ENCODE measurements at places on chromosomes 1 and 21. TPM values are rescaled to one million over a fixed set of nuclear protein-coding genes. Genes with fewer than 3 reads are reported as not detected.

STXBP3 gene
- 48.1 TPM for total RNA-seq

CTBS gene
- total RNA-seq: 13.6 TPM

DNA sequence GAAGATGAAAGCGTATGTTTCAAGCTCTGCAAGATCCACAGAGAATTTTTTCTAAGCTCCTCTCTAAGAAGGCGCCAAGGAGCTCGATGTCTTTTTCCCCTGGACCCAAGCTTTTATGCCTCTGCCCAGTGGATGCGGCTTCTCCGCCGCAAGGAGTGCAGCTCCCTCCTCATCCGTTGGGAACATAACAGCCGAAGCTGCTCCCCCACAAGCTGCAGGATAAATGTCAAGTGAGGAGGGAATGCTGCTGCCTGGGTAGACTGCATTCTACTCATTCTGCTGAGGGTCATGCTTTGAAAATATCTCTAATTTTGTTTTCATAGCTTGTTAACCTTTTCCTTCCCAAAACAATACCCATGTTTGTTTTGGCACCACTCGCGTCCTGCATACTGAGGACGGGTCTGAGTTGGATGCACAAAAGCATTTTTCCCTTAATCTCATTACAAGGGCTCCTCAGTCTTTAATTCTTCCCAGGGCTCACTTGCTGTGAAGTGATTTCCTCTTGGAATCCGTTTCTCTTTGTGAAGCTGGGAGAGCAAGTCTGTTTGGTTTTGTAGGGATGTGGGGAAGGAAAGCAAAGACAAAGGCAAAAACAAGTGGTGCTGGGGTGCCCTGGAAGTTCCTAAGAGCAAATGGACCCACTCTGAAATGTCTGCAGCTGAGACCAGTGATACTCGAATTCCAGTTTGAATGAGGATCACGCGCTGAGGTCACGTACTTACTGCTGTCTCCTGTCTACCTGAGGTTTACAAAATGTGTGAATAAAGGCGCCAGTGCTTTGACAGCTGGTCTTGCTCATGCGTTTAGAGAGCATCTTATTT lies 134.0 kb upstream of the IRF2BP2 start:
- no peaks in the 10 kb centered on the region for H3K4me1 ChIP-seq
- no peak overlapping the region for H3K4me3 ChIP-seq
- no peak for DNase-seq
- H3K27me3 ChIP-seq: peaks cover 5% of the 10 kb centered on the region
- H3K27ac ChIP-seq: no peak overlapping the region

DNA sequence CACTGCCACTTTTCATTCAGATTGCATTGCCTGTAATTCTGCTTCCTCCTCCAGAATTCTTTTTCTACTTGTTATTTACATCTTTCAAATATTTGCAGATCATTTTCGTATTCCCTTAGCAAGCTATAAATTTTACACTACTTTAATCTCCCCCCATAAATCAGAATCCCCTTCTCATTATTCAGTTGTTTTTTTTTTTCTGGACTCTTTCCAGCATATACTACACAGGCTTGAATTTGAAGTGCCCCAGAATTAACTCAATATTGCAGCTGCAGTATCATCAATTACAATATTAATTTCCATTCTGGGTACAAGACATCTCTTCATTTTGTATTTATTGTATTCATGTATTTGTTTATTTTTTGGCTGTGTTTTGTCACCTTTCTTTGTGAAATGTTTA lies 1494.3 kb downstream of the AMY1C start:
- no peak overlapping the region for H3K4me3 ChIP-seq
- no peak overlapping the region for H3K27ac ChIP-seq
- no peaks in the 10 kb centered on the region for H3K36me3 ChIP-seq
- DNase-seq: no peak

DNA sequence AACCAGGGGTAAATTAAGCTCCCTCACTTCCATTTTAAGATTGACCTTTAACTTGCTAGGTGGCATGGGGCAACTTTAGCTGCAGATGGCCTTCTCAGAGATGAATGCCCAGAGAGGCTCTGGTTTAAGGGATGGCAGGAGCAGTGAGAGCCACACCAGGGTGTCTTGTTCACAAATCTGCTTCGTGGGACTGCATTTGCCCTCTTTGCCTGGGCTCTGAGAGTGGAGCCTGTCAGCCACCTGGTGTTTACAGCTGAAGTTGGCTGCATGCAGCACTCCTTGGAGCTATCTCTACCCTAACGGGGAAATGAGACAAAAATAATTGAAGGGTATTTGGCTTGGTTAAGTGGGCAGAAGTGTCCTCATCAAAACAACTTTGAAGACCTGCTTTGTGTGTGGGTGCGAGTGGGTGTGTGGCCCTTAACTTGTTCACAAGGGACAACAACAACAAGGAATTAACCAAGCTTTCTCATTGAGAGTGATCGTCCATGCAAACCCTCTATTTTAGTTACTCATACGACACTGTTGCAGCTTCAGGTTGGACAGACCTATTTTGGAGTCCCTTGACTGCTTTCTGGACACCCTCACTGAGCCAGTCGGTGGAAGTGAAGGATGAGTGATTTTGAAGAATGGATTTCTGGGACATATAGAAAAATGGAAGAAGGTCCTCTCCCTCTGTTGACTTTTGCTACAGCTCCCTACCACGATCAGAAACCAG lies 29.8 kb downstream of the PGM1 start:
- H3K4me3 ChIP-seq: no peak overlapping the region
- no peaks in the 10 kb centered on the region for H3K36me3 ChIP-seq
- no peaks in the 10 kb centered on the region for H3K27me3 ChIP-seq
- H3K4me1 ChIP-seq: peaks cover 7% of the 10 kb centered on the region
- no peak for DNase-seq

DNA sequence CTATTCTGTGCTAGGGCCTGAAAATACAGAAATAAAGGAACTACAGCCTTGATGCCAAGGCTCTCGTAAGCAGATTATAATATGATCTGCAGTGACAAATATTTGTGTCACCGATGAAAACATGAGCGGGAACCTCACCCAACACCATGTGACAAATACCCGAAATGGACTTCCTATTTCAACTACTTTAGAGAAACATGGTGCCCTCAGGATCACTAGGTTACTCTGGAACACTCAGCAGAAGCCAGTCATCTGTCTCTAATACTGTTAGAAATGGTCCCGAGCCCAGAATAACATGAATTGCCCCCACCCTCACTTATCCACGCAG lies 463 bp upstream of the VAMP3 start:
- peaks cover 35% of the 10 kb centered on the region for H3K27me3 ChIP-seq
- H3K4me3 ChIP-seq: peak overlapping the region; percentile 83
- DNase-seq: no peak
- peaks cover 19% of the 10 kb centered on the region for H3K36me3 ChIP-seq
- H3K27ac ChIP-seq: peak overlapping the region; percentile 82
